Activated naive CD8-positive, alpha-beta T cell treated with anti-CD3 and anti-CD28 coated beads, Interleukin-2, amount 10 ng/mL, durations not matched to agents 7 days and 5 days (primary cell): ENCODE measurements at places on chromosomes 4 and X.

GRCh38 chr4:1215141-1216075 is 33.5 kb downstream of the CTBP1 start:
- no peak for DNase-seq

DNA sequence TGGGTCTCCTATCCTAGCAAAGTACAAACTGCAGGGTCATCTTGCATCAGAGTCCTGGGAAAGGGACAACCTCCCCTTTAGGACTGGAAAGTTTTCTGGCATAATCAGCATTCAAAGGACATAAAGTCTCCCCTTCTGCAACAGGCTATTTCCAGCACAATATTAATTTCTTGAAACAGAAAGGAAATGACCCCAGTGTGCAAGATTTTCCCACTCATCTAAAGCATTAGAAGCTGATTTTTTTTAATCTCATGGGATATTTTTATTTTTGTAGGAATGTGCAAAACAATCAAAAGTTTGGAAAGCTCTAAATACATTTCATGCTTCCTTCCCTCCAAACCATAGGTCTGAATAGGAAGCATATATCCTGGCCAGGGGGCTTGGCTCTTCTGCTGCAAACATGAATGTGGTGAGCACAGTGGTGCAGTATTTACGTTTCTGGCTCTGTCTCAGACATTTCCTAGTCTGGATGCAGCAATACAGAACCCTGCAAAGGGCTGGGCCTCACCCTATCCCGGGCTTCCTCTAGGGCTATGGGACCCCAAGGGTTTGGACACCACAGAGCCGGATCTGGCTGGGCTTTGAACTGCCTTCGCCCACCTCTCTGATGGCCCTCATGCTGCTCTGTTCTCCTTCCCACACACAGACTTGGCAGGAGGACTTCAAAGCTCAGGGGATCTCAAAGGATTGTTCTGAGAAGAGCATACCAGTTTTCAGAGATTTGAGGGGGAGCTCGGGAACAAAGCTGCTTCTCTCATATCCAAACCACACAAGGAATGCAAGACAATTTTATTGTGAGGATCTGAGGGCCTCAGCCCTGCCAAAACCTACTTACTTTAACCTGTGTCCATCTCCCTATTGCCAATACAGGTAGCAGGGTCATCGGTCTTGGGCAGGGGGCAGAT is 64.9 kb downstream of the POLR2B start:
- no peak for DNase-seq

GRCh38 chrX:18956303-18957032 is 27.4 kb downstream of the PHKA2 start:
- DNase-seq = no peak

- no peak for DNase-seq
Measured at GRCh38 chr4:153969542-153969941, 180.7 kb upstream of the SFRP2 start.

GRCh38 chr4:94370533-94371254 is 28.1 kb upstream of the HPGDS start:
- DNase-seq = no peak

GRCh38 chr4:40216622-40217366 is 20.0 kb downstream of the RHOH start:
- DNase-seq = peak; percentile 19

DNA sequence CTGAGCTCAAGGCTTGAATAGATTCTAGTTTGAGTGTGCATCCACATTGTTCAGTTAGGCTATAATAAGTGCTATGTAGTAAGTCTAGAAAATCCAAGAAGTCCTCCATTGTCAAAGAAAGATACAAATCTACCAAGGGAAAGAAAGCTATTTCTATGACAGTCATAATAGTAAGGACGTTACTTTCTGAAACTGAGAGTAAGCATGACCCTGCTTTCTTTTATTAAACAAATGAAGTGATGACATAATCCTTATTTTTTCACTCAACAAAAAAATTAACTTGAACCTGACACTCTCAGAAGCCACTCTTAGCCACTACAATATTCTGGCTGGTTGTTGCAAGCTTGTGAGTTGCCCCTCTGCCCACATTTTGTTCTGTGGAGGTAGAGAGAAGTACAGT is 33.8 kb upstream of the AMELX start:
- DNase-seq = no peak

DNA sequence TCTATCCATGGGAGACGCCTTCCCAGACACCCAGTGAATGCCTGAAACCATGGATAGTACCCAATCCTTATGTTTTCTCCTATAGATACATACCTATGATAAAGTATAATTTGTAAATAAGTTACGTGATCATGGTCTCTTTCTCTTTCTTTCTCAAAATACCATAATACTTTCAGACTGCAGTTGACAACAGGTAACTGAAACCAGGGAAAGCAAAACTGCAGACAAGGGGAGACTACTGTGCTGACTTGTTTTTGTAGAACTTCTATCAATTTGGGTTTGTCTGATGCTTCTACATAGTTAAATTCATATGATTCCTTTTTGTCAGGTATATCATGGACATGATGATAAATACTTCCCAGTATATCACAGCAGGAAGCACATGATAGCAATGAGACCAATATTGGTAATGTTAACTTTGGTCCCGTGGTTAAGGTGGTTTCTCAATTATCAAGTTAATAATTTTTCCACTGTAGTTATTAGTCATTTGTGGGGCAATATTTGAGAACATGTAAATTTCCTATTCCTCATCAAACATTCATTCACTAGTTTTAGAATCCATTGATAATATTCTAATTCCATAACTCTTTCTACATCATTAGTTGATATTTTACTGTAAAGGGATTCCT is 298.0 kb upstream of the TET2 start:
- no peak for DNase-seq

GRCh38 chrX:125205918-125206665 is 113.6 kb upstream of the TEX13C start:
- peak; percentile 27 for DNase-seq

GRCh38 chr4:146040623-146041022 is 102.0 kb upstream of the ZNF827 start:
- DNase-seq = no peak

DNA sequence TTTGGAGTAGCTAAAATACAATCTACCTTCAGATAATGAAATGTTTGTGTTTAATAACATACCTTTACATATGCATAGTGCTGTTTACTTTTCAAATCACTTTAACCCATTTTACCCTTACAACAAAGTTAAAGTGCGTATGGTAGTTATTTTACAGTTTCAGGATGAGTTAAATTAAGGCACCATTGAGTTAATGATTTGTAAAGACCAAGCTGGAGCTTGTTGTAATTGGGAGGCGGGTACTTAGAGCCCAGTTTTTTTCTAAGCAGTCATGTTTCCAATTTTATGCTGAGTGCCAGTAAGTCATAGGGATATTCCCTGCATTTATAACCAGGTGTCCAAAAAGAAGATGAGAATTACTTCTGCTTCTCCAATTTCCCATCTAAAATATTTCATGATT is 84.2 kb upstream of the NRK start:
- no peak for DNase-seq

DNA sequence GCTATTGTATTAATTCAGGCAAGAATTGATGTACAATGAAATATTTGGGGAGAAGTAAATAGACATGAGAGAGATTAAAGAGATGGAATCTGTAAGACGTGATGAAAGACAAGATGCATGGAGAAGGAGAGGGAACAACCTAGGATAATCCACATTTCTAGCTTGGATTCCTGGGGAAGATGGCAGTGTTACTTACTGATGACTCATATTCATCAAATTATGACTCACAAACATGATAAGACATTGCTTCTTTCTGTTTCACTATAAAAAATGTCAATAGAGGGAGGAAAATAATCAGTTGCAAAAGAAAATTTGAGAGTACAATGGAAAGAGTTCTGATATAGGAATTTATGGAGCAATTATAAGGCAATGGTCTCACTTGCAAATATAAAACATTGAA is 104.1 kb upstream of the BMP3 start:
- no peak for DNase-seq

DNA sequence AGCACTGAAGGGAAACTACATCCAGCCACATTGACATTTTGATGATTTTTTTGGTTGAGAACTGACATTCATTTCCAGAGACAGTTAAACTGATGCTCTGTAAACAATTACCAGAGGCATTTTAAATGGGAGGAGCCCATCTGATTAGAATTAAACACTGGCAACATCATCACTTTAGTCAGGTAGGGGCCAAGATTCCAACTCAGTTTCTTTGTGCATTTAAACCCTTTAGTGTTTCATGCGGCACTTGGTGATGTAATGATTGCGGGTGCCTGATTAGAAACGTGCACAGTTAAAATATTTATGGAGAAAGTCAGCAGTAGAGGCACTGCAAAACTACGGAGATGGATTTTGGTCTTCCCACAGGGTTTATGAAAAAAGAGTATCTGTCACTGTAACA is 16.1 kb downstream of the TNIP3 start:
- no peak for DNase-seq

- DNase-seq = no peak
Measured at GRCh38 chr4:86043755-86044592, 315.9 kb downstream of the MAPK10 start.

- DNase-seq = no peak
Measured at GRCh38 chrX:115900425-115900824, 270.1 kb upstream of the AGTR2 start.
